ENCODE measurements at places on chromosomes 1 and 21.

- no peak for DNase-seq
Measured at GRCh38 chr21:41220208-41220733, 52.3 kb downstream of the BACE2 start.

DNA sequence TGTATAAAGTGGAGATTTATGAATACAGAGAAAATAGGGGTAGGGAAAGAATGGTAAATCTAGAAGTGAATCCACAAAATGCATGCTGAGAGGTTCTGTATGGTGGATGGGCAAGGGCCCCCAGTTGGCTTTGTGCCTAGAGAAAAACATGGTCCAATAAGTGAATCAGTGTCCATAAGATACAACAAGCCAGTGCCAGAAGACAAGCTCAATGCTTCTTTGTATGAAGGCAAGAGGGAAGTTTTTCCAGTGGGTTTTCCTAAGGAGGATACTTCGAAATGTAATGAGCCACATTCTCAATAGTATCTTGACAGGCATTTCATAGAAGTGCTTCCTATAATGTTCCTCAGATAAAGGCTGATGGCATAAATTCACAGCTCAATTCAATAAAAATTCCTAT, 169.4 kb upstream of the HMCN1 start:
- no peak for DNase-seq

DNA sequence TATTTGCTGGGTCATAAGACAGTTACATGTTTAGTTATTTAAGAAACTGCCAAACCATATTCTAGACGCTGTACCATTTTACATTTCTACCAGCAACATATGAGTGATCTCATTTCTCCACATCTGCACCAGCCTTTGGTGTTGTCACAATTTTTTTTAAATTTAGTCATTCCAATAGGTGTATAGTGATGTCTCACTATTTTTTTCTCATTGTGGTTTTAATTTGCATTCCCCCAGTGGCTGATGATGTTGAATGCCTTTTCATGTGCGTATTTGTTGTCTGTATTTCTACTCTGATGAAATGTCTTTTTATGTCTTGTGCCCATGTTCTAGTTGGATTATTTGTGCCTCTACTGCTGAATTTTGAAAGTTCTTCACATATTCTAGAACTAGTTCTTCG, 38.4 kb downstream of the NFASC start:
- no peak for DNase-seq

DNA sequence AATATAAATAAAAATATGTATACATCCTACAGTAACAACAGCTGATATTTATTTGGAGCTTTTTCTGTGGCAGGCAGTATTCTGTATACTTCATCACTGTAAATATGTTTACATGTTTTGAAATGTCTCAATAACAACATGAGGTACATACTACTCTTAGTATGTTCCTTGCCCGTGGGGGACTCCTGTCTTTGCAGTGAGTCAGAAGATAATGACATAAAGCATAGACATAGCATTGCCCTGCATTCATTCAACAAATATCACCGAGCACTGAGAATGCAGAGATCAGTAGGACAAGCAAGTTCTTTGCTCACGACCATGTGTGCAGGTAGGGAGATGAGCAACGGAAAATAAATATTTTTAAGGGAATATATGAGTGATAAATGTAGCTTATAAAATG, 246.5 kb downstream of the LTN1 start:
- DNase-seq, result no peak

DNA sequence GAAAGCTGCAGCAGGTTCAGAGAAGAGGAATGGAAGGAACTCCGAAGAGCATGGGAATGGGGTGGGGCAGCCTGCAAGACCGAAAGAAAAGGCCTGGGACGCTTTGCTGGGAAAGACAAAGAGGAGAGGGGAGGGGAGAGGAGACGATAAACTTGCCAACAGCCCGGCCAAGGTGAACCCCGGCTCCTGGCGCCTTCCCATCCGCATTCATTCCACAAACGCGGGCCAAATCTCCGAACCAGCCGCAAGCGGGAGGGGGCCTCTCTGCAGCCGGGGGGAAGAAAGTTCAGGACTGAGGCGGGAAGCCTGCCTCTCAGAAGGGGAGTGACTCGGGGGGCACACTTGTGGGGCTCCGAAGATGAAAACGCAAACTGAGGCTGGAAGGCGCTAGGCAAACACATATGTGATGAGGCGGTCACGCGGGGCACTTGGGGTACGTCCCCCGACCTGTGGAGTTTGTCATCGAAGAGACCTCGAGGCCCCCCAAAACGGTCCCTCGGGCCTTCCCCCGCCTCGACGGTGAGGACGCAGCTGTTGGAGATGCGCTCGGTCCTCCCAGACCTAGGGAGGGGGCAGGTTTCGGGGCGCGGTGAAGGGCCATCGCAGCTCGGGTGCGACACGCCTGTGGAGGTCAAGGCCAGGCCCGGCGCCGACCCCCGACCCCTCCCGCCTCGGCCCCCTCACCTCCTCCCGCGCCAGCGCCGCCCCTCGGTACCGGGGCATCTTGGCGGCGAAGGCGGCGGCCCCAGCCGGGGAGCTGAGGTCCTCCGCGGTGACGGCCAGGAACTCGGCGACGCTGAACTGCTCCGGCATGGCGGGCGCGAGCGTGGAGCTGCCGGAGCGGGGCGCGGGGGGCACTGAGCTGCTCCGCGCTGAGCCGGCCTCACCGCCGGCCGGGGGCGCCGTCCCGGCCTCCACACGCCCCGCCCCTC, at the start of gene ASAP3:
ASAP3 (minus strand) TSS at position 859 of the 932 bp plus-strand sequence; CDS start at position 813, 46 bp downstream.
- DNase-seq, result no peak

- DNase-seq, result no peak
Measured at GRCh38 chr1:165851034-165851658, 23.7 kb downstream of the UCK2 start.

DNA sequence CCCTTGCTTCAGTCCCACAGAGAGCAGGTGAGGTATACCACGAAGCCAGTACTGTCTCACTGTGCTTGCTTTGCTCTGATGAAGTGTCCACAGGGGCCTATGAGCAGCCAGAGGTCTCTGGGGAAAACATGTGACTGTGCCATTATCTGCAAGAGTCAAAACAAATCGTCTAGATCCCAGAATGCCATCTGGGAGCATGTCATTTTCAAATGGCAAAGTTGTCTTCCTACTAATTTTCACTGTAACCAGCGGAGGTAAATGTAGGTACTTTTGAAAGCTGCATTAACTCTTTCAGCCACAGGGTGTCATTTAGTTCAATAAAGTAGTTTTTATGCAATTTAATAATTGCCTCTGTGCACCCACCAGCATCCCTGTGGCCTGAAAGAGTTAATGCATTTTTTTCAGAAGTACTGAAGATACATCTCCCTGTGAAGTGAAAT, 173.6 kb upstream of the SGIP1 start:
- DNase-seq, result no peak

DNA sequence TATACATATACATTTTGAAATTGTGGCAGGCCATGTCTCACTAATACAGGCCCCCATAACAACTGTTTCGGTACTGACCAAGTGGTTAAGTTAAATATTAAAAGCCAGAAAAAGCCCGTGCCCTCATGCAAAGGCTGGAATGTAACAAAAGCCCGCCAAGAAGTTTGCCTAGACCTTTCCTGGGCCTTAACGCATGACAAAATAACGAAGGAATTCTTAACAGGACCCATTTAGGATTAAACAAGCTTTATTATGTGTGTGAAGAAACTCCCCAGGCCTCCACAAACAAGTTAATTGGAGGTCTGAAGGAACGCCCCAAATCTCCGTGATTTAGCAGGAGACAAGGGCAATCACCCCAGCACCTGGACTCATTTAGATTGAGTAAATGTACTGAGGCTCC, 42.4 kb downstream of the TNFSF4 start:
- no peak for DNase-seq

GRCh38 chr1:219460896-219461815, 151.7 kb downstream of the ZC3H11B start:
- DNase-seq, result no peak

GRCh38 chr1:100354971-100355394, 2.7 kb downstream of the CDC14A start:
- DNase-seq, result no peak

DNA sequence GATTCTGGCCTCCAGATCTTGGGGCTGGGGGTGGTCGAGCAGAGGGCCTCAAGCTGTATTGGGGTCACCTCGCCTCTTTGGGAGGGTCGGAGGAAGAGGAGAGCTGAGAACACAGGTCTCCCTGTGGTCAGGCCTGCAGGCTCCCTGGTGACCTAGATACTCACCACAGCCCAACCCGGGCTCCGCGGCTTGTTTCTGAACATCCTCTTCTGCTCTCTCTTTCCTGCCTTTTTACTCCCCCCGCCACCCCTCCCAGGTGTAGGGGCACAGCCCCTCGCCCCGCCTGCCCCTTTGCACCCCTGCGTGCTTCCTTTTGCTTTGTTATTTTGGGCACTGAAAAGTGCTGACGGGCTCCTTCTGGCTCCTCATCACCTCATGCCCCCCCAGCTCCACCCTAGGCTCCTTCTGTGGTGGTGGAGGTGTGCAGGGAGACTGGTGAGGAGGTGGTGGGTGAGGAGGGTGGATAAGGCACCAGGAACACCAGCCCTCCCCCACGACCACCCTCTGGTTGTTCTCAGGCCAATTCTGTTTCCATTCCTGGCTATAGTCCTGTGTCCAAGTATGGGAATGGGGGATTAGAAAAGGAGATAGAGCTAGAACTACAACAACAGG, 10.6 kb upstream of the LINGO4 start:
- DNase-seq, result no peak

GRCh38 chr1:194103101-194103500, 916.7 kb upstream of the B3GALT2 start:
- no peak for DNase-seq

DNA sequence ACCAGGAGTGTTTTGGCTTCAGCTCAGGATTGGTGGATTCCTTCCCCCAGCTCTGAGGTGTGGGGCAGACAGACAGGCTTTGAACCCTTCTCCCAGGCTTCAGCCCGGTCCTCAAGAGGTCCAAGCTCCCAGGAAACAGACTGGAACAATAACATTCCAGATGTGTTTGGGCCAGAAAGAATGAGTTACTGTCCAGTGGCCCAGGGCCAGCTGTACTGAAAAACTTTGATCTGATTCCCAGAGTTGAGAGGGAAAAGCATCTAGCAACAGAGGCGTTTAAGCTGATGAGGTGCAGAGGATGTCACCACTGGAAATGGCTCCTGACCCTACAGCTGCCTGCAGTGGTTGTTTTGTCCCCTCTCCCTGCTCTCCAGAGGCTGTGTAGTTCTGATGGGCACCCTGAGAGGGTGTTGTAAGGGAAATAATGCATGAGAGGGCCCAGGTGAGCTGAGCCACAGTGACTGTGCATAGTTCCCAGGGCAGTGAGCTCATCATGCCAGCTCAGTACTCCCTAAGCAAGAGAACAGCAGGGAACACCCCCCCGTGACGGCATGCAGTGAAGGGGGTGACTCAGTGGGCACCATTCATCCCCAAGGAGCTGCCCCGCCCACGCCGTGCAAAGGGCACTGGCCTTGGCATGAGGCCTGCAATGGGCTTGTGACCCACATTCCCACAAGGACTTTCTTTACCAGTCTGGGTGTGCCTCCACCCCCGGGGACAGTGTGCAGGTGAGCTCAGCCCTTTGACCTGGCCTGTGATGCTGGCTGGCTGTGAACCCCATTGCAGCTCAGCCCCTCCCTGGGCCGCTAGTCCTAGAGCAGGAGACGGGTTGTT, 13.8 kb upstream of the SFN start:
- DNase-seq, result no peak

DNA sequence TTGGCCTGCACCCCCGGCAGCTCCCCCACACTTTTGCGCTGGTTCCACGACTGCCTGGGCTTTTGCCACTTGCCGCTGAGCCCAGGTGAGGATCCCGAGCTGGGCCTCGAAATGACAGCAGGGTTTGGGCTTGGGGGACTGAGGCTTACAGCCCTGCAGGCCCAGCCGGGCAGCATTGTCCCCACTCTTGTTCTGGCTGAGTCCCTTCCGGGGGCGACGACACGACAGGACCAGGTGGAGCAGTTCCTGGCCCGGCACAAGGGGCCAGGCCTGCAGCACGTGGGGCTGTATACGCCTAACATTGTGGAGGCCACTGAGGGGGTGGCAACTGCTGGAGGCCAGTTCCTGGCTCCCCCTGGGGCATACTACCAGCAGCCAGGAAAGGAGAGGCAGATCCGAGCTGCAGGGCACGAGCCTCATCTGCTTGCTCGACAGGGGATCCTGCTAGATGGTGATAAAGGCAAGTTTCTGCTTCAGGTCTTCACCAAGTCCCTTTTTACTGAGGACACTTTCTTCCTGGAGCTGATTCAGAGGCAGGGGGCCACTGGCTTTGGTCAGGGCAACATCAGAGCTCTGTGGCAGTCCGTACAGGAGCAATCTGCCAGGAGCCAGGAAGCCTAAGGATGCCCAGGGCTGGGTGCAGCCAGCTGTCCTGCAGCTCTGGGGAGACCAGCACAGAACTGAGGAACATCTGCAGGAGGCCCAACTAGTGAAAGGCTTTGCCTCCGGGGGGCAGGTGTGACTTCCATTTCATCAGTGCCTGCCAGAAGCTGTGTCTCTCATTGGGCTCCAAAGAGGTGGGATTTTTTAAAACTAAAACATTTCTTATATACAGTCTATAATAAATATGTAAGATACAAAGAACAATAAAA, 1.2 kb downstream of the HPDL start:
- DNase-seq, result no peak

DNA sequence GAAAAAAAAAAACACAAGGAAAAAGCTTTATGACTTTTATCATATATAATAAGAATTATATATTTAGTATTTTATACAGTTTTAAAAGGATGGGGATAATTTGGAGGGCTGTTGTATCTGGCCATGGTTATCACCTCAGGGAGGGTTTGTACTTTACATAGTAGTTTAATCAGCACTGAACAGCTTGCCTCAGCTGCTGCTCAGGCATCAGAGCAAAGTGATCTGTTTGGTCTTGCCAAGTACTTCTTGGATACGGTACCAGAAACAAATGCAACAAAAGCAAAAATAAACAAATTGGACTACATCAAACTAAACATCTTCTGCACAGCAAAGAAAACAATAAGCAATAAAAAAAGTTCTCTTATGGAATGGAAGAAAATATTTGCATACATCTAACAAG, 2.6 kb upstream of the SPTA1 start:
- DNase-seq, result no peak

- no peak for DNase-seq
Measured at GRCh38 chr1:33222381-33222780, 33.9 kb upstream of the ZNF362 start.

GRCh38 chr1:208737922-208738321, 493.7 kb upstream of the PLXNA2 start:
- no peak for DNase-seq

DNA sequence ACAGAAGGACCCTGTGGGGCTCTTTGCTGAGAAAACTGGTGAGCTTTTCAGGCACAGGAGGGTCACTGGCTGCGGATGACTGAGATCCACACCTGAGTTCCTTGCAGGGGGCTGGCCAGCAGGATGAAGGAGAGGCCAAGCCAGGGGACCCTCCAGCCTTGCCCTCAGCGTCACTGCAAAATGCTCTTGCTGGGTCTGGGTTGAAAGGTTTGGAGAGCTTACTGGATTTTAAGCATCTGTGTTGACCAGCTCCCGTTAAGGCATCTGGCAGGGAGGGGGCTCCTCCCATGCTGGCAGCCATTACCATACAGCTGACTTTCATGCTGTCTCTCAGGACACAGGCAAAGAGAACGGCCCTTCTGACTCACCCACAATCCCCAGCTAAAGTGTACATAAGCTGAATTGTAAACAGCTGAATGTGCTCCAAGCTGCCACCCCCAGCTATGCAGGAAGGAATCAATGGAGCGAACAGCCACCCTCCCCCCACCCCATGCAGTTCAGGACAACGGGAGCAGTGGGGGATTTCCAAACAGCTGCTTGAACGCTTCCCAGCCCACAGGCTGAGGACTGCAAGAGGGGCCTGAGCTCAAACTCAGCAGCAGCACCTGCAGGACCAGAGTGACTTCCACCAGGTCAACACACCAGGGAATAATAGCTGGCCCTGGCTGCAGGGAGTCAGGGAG, 21.3 kb upstream of the A3GALT2 start:
- no peak for DNase-seq

GRCh38 chr21:33151941-33152731, 77.6 kb upstream of the IFNAR2 start:
- no peak for DNase-seq
